ENCODE measurements at places on chromosomes 12 and 14.
A peak's percentile ranks its signal among the peaks of the same experiment; 100 is the strongest.

GRCh38 chr12:109711596-109712461 lies 1.8 kb upstream of the FAM222A start:
- no peak for DNase-seq

GRCh38 chr12:48856379-48856778 lies 4.4 kb upstream of the DDX23 start:
- no peak for DNase-seq

DNA sequence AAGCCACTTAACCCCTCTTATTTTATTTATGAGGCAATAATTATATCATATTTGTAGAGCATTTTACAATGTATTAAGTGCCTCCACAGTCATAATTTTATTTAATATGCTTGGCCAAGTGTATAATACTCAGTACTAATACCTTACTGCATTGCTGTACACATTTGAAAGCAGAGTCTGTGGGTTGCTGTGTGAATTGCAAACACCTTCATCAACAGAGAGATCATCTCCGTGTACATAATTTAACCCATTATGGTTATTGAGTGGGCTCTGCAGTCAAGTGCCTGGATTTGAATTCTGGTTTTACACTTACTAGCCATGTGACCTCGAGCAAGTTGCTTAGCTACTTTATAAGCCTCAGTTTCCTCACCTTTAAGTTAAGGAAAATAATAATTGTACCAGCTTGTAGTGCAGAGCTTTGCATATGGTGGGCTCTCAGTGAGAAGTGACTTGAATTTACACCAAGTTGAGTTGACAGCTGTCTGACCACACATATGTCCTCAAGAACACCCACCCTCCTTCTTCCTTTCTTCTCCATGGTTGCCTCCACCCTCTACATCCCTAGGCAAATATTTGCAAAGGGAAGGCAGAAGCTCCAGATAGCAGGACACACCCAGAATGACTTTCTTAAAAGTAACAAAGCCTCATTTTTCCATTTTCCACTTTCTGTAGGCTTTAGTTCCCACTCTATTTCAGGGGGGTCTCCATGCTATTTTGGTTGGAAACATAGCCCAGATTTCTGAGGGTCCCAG lies 12.3 kb downstream of the CRACR2A start:
- no peak for DNase-seq

GRCh38 chr14:96580566-96580965 lies 78.4 kb downstream of the PAPOLA start:
- DNase-seq: no peak

DNA sequence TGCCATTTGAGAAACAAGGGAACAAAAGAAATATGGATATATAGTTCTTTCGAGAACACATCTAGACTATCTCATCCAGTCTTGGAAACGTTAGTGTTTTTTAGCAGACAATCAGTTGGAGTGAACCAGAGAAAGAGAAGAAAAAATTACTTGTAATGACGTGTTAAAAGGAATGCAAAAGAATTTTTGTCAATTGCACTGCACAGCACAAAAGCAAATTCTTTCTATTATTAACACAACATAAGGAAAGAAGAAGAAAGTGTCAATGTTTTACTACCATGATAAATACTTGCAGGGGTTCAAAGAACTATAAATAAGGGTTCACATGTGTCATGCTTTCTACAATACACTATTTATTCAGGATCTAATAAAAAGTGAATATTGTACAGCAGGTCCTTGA lies 27.5 kb upstream of the GSG1 start:
- no peak for DNase-seq

GRCh38 chr14:64935508-64935907 lies 7.0 kb downstream of the GPX2 start:
- no peak for DNase-seq

DNA sequence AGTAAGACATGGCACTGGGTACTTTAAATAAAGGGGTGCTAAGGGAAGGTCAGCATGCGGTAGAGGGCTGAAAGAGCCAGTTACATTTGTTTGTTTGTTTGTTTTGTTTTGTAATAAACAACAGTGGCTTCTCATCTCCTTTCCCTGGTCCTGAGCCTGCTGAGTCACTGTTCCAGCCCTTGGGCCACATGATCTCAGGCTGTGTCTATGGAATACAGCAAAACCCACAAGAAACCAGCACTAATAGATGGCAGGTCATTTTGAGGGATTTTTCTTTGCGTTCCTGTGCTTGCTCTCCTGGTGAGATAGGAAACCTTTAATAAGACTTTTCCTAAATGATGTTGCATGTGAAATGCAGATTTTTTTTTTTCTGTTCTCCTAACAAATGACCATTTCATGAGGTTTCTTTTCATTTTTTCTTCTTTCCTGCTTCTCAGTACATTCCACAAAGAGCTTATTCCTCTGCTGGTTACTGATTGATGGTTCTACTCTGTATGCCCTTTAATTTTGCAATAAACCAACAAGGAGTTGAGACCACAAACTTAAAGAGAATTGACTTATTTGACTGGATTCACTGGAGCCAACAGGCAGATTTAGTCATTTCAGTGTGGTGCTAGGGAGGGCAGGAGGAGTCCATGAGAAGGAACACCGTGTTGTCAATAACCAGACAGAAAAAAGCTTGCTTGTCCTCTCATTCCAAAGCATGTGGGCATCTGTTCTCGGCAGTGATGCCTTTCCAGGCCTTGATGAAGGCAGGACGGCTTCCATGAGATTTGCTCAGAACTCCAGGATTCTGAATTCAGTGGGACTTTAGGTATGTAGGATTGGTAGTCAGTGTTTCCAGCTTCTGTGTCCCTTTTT lies 459.2 kb downstream of the RAD51B start:
- DNase-seq: no peak

- no peak for DNase-seq
Measured at GRCh38 chr12:4223273-4223845, 50.2 kb upstream of the CCND2 start.

DNA sequence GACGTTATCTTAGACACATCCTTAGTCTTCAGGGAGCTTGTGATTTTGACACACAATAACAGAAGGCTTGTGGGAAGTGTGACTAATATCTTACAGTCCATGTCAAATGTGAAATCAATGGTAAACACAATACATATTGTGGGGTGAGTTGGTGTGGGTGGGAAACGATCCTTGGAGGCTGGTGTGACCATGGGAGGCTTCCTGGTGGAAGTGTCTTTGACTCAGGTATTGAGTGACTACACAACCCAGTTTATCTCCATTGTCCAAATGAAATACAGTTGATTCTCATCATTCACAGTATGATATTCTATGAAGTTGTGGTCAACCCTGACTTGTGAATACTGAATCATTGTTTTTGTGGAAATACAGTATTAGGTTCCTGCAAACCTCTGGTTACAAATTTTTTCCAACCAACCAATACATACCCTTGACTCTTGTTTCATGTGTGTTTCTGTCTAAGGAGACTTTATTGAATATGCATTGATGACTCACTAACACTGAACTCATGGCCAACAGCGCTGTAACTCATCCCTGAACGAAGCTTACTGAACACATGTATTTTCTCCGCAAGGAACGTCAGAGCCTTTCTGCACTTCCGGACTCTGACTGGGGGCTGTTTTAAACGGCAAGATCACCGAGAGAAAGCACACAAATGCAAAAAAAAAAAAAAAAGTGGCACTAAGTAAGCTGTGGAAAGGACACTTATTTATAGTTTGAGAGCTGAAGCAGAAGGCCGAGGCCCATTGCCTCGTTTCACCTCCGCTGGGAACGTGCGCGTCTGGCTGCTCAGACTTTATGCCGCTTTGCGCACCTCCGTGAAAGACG lies 59.0 kb downstream of the CLMN start:
- no peak for DNase-seq

DNA sequence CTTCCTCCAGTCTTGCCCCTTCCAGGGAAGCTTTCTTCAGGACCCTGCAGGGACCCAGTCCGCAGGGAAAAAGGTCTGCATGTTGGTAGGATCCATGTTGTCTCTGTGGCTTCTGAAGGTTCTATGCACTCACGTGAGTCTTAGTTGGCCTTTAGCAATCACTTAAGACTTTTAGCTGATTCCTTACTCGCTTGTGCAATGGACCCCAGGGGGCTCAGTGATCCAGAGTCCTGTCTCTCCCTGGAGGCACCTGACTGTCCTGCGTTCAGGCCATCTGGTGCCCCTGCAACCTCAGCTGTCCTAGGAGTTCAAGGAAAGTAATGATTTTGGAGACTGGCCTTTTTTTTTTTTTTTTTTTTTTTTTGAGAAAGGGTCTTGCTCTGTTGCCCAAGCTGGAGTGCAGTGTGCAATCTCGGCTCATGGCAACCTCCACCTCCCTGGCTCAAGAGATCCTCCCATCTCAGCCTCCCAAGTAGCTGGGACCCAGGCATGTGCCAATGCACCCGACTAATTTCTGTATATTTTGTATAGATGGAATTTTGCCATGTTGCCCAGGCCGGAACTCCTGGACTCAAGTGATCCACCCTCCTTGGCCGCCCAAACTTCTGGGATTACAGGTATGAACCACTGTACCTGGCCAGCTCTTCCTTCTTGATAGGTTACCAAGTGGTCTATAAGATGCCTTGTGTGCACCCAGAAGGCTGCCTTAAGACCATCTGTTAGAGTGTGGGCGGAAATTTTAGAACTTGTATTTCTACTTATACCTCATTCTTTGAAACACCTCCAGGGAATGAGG lies 4.6 kb downstream of the IFI27L2 start:
- DNase-seq: no peak

GRCh38 chr12:85616201-85616600 lies 220.0 kb downstream of the RASSF9 start:
- no peak for DNase-seq

GRCh38 chr12:19440019-19440858 lies 947 bp downstream of the AEBP2 start:
- peak; percentile 46 for DNase-seq

- no peak for DNase-seq
Measured at GRCh38 chr12:3375326-3375725, 115.7 kb upstream of the PRMT8 start.

DNA sequence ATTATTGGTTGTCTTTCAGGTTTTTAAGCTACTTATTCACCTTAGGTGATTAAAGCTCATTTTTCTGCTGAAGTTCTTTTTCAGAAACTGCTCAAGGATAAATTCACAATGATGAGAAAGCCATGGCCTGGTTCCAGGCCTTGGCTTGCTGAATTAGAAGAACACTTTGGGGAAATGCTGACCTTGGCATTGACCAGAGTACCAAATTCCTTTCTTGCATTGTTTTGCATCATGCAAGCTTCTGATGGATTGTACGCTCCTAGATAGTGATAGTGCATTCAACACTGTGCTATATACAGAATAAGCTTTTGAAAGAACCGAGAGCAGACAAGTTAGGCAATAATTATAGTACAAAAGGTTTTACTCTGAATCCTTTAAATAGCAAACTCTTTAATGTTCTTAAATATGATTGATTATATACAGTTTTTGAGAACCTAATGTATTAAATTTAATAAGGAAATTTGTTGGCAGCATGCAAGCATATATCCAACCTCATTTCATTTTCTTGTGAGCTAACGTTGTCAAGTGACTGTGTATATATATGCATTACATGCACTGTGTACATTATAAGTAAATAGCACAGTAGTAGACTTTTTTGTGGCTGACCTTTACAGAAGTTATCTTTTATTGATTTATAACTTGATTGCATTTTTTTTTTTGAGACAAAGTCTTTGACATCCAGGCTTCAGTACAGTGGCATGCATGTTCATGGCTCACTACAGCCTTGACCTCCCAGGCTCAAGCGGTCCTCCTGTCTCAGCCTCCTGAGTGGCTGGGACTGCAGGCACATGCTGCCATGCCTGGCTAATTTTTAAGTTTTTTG lies 99.2 kb downstream of the DIP2B start:
- DNase-seq: no peak

- no peak for DNase-seq
Measured at GRCh38 chr14:90039253-90040010, 22.4 kb upstream of the KCNK13 start.

DNA sequence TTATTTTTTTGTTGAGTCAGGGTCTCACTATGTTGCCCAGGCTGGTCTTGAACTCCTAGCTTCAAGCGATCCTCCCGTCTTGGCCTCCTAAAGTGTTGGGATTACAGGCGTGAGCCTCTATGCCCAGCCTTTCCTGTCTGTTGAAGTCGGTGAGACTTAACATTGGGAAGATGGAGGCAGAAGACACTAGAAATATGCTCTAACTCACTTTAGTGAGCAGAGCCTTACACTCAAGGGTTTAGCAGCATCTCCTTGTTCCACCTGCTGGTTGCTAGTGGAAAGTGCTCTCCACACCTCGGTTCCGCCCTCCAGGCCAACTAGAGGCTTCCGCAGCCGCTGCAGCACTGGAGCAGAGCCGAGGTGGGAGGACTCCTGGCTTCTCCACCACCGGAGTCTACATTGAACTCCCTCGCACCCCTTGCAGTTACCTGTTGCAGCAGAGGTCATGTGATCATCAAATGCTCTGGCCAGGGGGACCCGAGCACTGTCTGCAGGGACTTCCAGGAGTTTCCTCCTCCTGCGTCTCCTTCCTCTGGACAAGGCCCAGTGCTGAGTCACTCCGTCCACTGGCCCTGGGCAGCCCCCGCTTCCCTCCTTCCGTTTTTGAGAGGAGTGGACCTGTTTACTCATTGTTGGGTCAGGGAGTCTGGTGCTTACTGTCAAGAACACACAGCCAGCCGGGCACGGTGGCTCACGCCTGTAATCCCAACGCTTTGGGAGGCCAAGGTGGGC lies 9.4 kb upstream of the HVCN1 start:
- peak; percentile 58 for DNase-seq

GRCh38 chr12:46260124-46260912 lies 8.5 kb downstream of the SLC38A1 start:
- no peak for DNase-seq

DNA sequence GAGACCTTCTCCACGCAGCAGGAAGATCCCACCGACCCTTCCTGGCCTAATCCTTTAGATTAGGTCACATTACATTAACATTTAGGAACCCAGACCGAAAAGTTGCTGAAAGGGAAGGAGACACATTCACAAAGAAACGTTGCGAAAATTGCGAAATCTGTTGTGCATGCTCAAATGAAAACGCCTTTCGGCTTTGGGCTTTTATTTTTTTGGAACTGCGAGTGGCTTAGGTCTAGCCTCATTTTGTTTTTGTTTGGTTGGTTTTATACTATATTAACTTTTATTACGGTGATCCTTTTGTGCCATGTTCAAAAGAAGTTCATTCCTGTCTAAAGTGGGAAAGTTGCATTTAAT lies 1.5 kb downstream of the MYF6 start:
- DNase-seq: no peak

DNA sequence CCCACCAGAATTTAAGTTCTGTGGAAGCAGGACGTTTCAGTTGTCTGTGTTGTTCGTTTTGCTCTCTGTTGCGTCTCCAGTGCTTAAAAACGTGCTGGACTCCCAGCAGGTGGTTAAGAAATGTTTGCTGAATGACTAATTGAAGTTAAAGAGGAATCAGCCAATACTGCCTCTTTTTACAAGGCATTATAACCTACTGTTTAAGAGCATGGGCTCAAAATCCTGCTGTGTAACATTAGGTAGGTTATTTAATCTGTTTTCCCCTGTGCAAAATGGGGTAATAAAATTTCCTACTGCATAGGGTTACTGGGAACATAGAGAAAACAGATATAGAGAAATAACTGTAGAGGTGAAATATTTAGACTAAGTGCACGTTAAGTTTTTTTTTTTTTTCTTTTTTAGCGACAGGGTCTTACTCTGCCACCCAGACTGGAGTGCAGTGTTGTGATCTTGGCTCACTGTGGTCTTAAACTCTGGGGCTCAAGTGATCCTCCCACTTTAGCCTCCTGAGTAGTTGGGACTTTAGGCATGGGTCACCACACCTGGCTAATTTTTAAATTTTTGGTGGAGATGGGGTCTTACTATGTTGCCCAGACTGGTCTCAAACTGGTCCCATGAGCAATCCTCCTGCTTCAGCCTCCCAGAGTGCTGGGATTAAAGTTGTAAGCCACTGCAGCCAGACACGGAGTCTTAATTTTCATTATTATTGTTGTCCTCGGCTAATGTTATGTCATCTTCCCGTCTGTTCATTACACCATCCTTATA lies 139.4 kb upstream of the PRICKLE1 start:
- DNase-seq: no peak

Measured in stimulated activated CD4-positive, alpha-beta T cell treated with anti-CD3 and anti-CD28 coated beads, Interleukin-1b, Interleukin-23, amount 100 ng/mL, for 4 hours (primary cell).